Hepatocyte (in vitro differentiated cells): ENCODE measurements at places on chromosomes 13 and 19. TPM values are rescaled to one million over a fixed set of nuclear protein-coding genes. Genes with fewer than 3 reads are reported as not detected.

KIR3DL1 gene
- polyA plus RNA-seq: not detected in 2 replicates

ZNF480 gene
- polyA plus RNA-seq: 16.1 and 17.9 TPM in 2 replicates

SIAH3 gene
- not detected in 2 replicates for polyA plus RNA-seq

F2RL3 gene
- 0.08 and 0.57 TPM in 2 replicates for polyA plus RNA-seq

CNN1 gene
- 12.6 and 12.9 TPM in 2 replicates for polyA plus RNA-seq

ATP4B gene
- polyA plus RNA-seq: 7.0 and 30.8 TPM in 2 replicates

PCDH17 gene
- 3.2 and 3.5 TPM in 2 replicates for polyA plus RNA-seq

PRODH2 gene
- 7.1 and 13.9 TPM in 2 replicates for polyA plus RNA-seq

FAM124A gene
- polyA plus RNA-seq: 1.7 TPM in 1 of 2 replicates, not detected in the other

ODAD3 gene
- 1.4 and 1.9 TPM in 2 replicates for polyA plus RNA-seq

PNMA8B gene
- polyA plus RNA-seq: 0.50 and 0.57 TPM in 2 replicates

- peaks cover 5% of the 10 kb centered on the region for H3K4me1 ChIP-seq
- H3K4me3 ChIP-seq: peak overlapping the region; percentile 32
- H3K27me3 ChIP-seq: no peaks in the 10 kb centered on the region
- H3K27ac ChIP-seq: peak overlapping the region; percentile 81
These were observed 1.2 kb upstream of the ZNF225 start for GRCh38 chr19:44111910-44112463.

DNA sequence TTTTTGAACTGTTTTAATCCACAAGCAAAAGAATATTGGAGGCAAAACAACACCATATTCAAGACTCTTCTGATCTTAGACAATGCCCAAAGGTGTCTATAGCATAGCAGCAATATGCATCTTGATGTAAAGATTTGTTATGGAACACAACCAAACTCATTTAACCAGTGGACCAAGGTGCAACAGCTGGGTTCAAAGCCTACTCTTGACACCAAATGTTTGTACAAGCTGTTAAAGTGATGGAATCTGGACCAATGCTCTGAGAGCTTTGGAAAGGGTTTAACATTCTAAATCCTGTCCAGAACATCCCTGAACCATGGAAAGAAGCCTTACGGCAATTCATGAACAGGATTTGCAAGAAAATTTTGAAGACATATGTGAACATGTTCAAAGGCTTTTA, 520.0 kb downstream of the GPC6 start:
- H3K4me1 ChIP-seq: no peaks in the 10 kb centered on the region
- H3K4me3 ChIP-seq: no peak overlapping the region

- H3K4me1 ChIP-seq: no peaks in the 10 kb centered on the region
- H3K4me3 ChIP-seq: no peak overlapping the region
- DNase-seq: no peak
- no peaks in the 10 kb centered on the region for H3K36me3 ChIP-seq
- no peaks in the 10 kb centered on the region for H3K27me3 ChIP-seq
- H3K27ac ChIP-seq: no peak overlapping the region
These were observed 3.2 kb upstream of the MEX3D start for GRCh38 chr19:1571358-1571757.

DNA sequence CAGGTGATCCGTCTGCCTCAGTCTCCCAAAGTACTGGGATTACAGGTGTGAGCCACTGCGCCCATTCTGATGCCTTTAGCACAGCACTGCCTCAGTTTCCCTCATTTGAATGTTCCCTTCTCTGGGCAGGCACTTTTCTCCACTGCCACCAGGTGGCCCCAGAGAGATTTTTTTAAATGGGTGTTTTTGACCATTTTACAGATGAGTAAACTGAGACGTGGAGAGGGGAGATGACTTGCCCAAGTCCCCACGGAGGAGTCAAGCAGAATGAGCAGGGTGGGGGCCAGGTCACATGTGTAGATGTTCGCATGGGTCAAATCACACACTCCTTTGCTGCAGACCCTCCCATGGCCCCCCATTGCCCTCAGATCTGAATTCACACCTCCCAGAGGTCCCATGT, 3.2 kb upstream of the PDE4C start:
- peaks cover 5% of the 10 kb centered on the region for H3K4me1 ChIP-seq
- H3K27me3 ChIP-seq: peaks cover 12% of the 10 kb centered on the region
- no peaks in the 10 kb centered on the region for H3K36me3 ChIP-seq
- DNase-seq: no peak
- no peak overlapping the region for H3K4me3 ChIP-seq

DNA sequence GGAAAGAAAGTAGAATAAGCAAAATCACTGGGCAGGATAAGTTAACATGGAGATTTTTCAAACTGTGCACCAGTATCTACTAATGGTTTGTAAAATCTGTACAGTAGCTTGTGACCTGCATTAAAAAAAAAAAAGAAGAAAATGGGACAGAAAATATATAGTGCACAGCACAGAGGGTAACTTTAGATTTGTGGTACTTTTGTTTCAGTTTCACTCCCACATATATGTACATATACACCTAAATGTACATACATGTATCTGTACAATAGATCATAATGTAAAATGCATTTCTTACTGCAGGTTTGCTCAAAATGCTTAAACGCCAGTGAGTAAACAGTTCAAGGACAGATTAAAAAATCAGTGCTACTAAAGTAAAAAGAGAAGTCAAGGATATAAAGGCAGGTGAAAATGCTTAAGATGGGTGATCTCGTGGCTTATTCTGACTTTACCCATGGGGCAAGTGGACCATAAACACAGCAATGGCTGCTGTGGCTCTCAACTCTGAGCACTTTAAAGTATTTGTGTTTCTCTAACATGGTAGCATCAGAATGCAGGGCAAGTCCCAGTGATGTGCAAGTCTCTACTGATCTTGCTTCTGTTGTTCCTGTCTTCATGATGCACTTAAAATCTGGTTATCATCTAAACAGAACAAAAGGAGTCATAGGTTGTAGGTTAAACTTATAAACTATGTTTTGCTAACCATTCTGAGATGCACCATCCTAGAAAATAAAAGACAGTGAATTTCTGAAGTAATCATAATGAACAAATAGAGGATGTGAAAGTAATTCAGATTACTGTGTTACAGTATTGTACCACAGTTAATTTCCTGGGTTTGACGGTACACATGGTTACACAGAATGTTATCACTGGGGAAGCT, 112.3 kb downstream of the MIPEP start:
- no peaks in the 10 kb centered on the region for H3K36me3 ChIP-seq
- peak overlapping the region; percentile 1 for H3K27ac ChIP-seq
- H3K27me3 ChIP-seq: no peaks in the 10 kb centered on the region
- no peak overlapping the region for H3K4me3 ChIP-seq
- H3K4me1 ChIP-seq: peaks cover 11% of the 10 kb centered on the region

- H3K4me3 ChIP-seq: no peak overlapping the region
- no peaks in the 10 kb centered on the region for H3K4me1 ChIP-seq
- DNase-seq: no peak
- H3K27me3 ChIP-seq: no peaks in the 10 kb centered on the region
These were observed 205.5 kb downstream of the NDFIP2 start for GRCh38 chr13:79686441-79686840.

DNA sequence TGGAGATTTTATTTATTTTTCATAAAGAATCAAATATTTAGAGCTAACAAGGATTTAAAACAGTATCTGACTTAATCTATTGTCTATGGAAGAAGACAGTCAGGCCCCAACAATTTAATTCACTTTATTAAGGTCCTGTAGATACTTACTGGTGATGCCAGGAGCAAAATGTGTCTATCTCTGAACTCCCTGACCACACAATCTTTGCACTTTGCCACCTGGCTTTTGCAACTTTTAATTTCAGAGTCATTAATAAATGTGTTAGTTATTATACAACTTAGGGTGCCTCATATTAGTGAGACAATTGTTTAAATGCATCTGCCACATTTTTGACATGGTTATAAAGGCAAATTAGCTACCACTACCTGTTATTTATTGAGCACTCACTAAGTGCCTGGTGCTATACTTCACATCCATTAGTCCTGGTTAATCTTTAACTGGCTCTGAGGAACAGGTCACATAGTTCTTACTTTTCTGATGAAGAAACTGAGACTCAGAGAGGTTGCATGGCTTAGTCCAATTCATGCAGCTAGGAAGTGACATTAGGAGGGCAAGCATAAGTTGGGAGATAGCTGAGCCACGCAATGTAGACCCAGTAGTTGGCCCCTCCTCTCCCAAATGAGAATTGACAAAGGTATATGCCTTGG, 297.9 kb downstream of the DCT start:
- peak; percentile 8 for DNase-seq
- no peaks in the 10 kb centered on the region for H3K27me3 ChIP-seq
- no peak overlapping the region for H3K4me3 ChIP-seq
- peaks cover 4% of the 10 kb centered on the region for H3K4me1 ChIP-seq
- H3K27ac ChIP-seq: peak overlapping the region; percentile 47

DNA sequence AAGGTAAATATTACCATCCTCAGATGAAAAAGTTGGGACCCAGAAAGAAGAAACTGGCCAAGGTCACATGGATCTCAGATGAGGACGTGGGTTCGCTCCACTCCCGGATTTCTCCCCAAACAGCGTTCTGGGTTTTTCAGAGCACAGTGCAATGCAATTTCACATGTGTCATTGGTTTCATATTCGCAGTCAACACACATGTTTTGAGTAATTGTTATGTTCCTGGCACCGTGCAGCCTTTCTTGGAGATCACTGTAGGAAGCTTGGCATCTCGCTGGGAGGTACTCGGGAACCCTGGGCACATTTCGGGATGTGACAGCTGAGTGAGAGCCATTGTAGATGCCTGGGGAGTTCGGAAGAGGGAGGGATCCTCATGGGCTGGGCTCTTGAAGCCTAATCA, 26.2 kb upstream of the CEBPG start:
- no peak for DNase-seq
- no peaks in the 10 kb centered on the region for H3K36me3 ChIP-seq
- no peak overlapping the region for H3K4me3 ChIP-seq
- peaks cover 4% of the 10 kb centered on the region for H3K27me3 ChIP-seq
- no peak overlapping the region for H3K27ac ChIP-seq

GRCh38 chr19:1566392-1567115, 1.6 kb downstream of the MEX3D start:
- DNase-seq: peak; percentile 88
- peak overlapping the region; percentile 99 for H3K27ac ChIP-seq
- no peaks in the 10 kb centered on the region for H3K36me3 ChIP-seq

DNA sequence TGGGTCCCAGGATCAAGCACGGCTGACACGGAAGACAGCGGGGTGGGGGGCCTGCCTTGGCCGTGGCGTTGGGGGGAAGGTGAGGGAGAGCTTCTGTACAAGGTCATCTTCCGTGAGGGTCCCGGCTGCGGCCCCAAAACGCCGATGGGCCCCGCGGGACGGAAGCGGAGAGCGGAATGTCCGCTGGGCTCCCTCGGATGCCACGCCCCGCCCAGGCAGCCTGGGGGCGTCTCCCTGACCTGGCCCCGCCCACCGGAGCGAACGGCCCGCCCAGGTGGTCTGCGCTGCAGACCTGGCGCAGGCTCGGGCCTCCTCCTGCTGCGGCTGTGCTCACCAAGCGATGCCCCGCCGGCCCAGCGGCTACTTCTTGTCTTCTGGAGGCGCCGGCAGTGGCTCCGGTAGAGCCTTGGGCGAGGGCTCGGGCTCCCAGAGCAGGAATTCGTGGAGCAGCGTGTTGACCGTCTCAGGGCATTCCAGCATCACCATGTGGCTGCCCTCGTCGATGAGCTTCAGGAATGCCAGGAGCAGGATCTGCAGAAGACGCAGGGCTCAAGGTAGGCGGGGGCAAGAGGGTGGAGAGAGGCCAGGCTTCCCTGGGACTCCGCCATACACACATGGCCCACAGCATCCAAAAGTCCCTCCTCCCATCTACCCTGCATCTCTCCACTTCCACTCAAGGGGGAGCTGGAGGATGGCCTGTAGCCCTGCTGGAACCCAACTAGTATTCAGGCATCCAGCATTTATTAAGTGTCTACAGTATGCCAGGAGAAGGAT, 10.7 kb downstream of the ABHD8 start:
- no peaks in the 10 kb centered on the region for H3K36me3 ChIP-seq
- H3K4me1 ChIP-seq: peaks cover 3% of the 10 kb centered on the region
- DNase-seq: peak; percentile 89
- H3K4me3 ChIP-seq: peak overlapping the region; percentile 55
- H3K27ac ChIP-seq: peak overlapping the region; percentile 77

GRCh38 chr13:46160471-46161066, 21.4 kb downstream of the LCP1 start:
- DNase-seq: peak; percentile 70
- no peaks in the 10 kb centered on the region for H3K27me3 ChIP-seq
- no peaks in the 10 kb centered on the region for H3K36me3 ChIP-seq
- no peaks in the 10 kb centered on the region for H3K4me1 ChIP-seq

GRCh38 chr19:35901055-35901644, 810 bp upstream of the NFKBID start:
- H3K4me1 ChIP-seq: peaks cover 6% of the 10 kb centered on the region
- peak; percentile 43 for DNase-seq
- no peak overlapping the region for H3K4me3 ChIP-seq
- H3K27ac ChIP-seq: peak overlapping the region; percentile 92
- H3K27me3 ChIP-seq: no peaks in the 10 kb centered on the region

GRCh38 chr19:34189199-34189916, 17.1 kb downstream of the LSM14A start:
- H3K36me3 ChIP-seq: no peaks in the 10 kb centered on the region
- no peak overlapping the region for H3K4me3 ChIP-seq
- peaks cover 28% of the 10 kb centered on the region for H3K4me1 ChIP-seq
- no peak for DNase-seq

GRCh38 chr13:52446265-52446664, 4.2 kb downstream of the VPS36 start:
- no peak for DNase-seq
- no peaks in the 10 kb centered on the region for H3K36me3 ChIP-seq
- no peak overlapping the region for H3K27ac ChIP-seq
- H3K27me3 ChIP-seq: no peaks in the 10 kb centered on the region
- H3K4me3 ChIP-seq: no peak overlapping the region

GRCh38 chr19:35805526-35806102, 7.0 kb downstream of the PRODH2 start:
- H3K27ac ChIP-seq: no peak overlapping the region
- H3K36me3 ChIP-seq: no peaks in the 10 kb centered on the region
- H3K27me3 ChIP-seq: no peaks in the 10 kb centered on the region
- no peak overlapping the region for H3K4me3 ChIP-seq
- no peak for DNase-seq
- H3K4me1 ChIP-seq: no peaks in the 10 kb centered on the region

DNA sequence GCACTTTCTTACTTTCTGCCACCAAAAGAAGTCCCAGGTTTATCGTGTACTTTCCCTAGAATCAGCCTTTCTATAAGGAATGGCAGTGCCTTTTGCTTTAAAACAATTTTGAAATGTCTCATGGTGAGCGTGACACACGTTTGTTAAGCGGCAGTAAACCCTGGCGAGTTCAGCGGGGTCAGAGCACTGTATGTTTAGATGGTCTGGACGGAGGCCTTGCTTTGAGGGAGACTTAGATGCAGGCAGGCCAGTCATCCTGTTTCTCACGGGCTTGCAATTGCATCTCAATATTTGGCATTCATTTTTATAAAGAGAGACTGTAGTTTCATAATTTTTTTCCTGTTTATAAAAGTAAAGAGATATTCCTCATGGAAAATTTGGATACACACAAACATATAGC, 96.4 kb downstream of the TNFRSF19 start:
- no peaks in the 10 kb centered on the region for H3K4me1 ChIP-seq
- no peak overlapping the region for H3K4me3 ChIP-seq
- no peak overlapping the region for H3K27ac ChIP-seq
- DNase-seq: no peak
